ENCODE measurements at places on chromosomes 11 and 22. TPM values are rescaled to one million over a fixed set of nuclear protein-coding genes. Genes with fewer than 3 reads are reported as not detected.

The MLC1 gene
- total RNA-seq, result 0.14 TPM

The KRTAP5-5 gene
- not detected for total RNA-seq

The PLEKHA7 gene
- total RNA-seq, result 4.2 TPM

The ADM gene
- total RNA-seq, result 106 TPM

The ANGPTL5 gene
- not detected for total RNA-seq

The MPEG1 gene
- not detected for total RNA-seq

The RBMXL2 gene
- not detected for total RNA-seq

The CLMP gene
- 24.3 TPM for total RNA-seq

The B3GAT1 gene
- total RNA-seq, result 12.8 TPM

The KCTD17 gene
- 31.1 TPM for total RNA-seq

The MRGPRF gene
- total RNA-seq, result 6.5 TPM

The LMNTD2 gene
- 4.0 TPM for total RNA-seq

The SAA4 gene
- not detected for total RNA-seq

The SYT13 gene
- total RNA-seq, result 6.1 TPM

The MS4A3 gene
- not detected for total RNA-seq

The PDGFD gene
- 4.0 TPM for total RNA-seq

The POU2AF3 gene
- 1.0 TPM for total RNA-seq

The TMX2 gene
- 93.9 TPM for total RNA-seq
